CD4-positive, alpha-beta T cell treated with Interleukin-2 at 100 ng/mL for 4 hours (primary cell): ENCODE measurements at places on chromosomes 7 and 10.

- no peak for DNase-seq
Observed at GRCh38 chr7:28409716-28410627, 2.3 kb upstream of the CREB5 start.

DNA sequence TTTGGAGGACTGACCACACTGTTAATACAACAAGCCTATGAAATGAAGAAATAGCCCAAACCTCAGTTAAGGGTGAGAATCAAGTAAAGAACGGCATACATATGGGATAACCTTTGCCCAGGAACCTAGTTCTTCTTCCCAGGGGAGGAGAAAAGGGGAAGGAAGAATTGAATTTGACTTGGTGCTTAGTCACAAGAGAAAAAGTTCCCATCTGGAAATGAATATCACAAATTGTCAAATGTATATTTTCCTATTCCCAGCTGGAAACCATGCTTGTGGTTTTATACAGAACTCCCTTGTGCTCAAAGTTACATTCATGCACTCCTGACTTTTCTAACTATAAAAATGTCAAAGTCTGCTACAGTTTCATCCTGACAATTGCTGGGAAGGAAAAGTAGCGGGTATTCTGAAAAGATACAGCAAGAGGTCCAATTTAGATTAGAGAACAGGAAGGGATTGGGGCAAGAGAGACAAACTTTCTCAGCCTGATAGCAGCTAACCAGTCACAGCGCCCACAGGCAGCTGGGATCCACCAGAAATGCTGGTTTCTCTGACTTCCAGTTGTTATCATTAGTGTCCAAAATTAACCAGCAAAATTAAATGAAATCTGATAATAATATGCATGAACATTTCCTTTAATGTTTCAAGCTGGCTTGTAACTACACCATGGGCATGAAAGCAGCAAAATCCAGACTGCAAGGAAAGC lies 18.6 kb upstream of the GSAP start:
- no peak for DNase-seq

DNA sequence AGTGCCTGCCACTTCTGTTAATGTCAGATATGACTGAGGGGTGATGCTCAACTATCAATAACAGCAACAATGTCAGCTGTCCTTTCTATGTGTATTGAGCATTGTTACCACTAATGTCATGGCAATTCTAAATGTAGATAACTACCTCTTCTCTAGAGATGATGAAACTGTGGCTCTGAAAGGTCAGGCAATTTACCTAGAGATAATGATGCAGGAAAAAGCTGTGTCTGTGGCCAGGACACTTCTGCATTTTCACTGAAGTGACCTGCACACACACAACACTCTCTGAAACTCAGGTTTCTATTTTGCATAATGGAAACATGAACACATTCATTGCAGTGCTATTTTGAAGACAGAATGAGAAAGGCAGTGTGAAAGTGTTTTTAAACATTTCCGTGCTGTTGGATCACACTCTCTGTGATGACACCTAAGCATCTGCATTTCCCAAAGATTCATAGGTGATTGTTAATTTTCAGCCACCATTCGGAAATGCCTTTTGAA lies 148.2 kb downstream of the KCND2 start:
- DNase-seq = no peak

GRCh38 chr7:156988343-156989185 lies 21.9 kb downstream of the MNX1 start:
- no peak for DNase-seq

- no peak for DNase-seq
Observed at GRCh38 chr7:35463751-35464150, 209.9 kb upstream of the TBX20 start.

- DNase-seq = no peak
Observed at GRCh38 chr10:1650542-1651269, 86.6 kb downstream of the ADARB2 start.

DNA sequence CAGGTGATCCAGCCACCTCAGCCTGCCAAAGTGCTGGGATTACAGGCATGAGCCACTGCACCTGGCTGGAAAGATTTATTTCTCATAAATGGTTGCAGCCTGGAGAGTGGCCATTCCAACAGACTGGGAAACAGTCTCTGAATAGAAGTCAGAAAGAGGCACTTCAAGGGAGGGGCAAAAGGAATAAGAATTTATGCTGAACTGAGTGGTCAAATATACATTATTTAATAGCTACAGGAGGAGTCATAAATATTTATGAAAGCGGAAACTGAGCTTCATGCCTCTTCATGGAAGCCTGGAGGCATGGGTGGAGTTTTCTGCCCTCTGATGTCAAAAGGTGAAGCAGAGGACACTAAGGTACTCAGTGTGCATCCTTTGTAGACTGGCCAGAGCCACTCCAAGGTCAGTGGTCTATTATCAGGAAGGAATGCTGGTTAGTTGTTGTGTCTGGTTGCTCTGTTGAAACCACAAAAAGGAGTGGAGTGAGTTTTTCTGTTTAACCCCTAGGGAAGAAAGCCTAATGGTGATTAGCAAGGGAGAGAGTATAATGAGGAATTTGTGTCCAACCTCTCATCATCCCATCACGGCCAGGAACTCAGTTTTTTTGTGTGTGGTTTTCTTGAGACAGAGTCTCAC lies 9.3 kb upstream of the NRBF2 start:
- no peak for DNase-seq

DNA sequence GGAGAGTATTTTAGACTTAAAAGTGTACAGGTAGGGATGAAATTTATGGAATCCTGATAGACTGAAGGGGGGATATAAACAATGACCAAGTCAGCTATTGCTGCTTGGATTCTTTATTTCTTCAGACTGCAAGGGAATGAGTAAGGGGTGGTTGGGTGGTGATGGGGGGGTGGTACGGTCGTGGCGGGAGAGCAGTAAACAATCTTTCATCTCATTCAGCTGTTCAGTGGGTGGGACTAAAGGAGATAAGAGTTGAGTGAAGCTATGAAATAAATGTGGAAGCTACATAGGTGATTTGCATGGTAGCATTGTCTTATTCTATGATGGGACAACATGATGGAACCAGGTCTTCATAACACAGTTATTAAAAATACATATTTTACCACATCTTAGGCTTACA lies 1.8 kb downstream of the SEPTIN7 start:
- peak; percentile 28 for DNase-seq

- no peak for DNase-seq
Observed at GRCh38 chr10:86074294-86074693, 292.3 kb downstream of the GRID1 start.

GRCh38 chr10:67914777-67915340 lies 30.4 kb downstream of the SIRT1 start:
- no peak for DNase-seq

DNA sequence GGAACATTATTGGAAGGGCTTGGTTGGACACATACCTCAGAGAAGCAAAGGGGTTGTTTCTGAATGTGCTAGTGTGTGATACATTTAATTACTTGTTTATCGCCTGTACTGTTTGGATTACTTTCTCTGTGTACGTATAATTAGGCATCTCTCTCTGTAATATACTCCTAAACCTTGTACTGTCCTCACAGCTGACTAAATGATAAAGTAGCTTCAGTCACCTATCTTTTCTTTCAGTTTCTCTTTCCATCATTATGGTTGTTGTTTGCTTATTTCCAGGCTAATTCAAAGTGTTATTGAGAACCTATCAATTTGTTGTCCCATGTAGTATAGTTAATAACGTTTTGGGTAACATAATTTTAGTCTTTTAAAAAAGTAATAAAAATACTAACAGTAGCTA lies 34.0 kb downstream of the MXI1 start:
- peak; percentile 13 for DNase-seq

- DNase-seq = no peak
Observed at GRCh38 chr10:33244354-33244967, 90.0 kb downstream of the NRP1 start.

DNA sequence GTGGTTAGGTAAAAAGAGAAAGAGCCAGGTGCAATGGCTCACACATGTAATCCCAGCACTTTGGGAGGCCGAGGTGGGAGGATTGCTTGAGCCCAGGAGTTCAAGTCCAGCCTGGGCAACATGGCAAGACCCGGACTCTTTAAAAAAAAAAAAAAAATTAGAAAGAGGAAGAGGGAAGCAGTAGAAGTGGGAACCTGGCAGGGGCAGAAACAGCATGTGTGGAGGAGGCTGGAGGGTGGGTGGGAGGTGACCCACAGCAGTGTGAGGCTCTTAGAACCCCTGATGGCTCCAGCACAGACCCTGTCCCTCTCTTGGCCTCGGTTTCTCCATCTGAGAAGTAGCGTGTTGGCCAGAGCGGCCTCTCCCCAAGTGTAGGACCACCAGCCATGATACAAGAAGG lies 4.9 kb upstream of the CCL24 start:
- DNase-seq = no peak

GRCh38 chr7:28207486-28208158 lies 27.0 kb upstream of the JAZF1 start:
- DNase-seq = peak; percentile 4

DNA sequence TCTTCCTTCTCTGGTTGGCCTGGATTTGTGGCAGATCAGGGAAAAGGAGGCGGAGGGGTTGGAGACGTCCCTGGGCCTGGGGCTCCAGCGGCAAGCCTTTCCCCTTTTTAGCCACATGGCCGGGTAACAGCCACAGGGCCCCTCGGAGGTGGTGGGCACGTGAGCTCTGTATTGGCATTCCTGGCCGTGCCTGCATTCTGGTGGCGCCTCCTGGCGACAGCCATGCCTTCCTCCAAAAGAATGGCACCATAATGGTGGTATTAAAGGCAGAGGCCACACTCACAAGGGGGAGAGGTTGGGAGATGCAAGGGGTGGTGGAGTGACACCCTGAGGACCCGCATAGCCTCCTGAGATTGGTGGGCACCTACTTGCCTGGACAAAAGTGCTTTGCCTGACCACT lies 3.0 kb upstream of the AQP1 start:
- no peak for DNase-seq

DNA sequence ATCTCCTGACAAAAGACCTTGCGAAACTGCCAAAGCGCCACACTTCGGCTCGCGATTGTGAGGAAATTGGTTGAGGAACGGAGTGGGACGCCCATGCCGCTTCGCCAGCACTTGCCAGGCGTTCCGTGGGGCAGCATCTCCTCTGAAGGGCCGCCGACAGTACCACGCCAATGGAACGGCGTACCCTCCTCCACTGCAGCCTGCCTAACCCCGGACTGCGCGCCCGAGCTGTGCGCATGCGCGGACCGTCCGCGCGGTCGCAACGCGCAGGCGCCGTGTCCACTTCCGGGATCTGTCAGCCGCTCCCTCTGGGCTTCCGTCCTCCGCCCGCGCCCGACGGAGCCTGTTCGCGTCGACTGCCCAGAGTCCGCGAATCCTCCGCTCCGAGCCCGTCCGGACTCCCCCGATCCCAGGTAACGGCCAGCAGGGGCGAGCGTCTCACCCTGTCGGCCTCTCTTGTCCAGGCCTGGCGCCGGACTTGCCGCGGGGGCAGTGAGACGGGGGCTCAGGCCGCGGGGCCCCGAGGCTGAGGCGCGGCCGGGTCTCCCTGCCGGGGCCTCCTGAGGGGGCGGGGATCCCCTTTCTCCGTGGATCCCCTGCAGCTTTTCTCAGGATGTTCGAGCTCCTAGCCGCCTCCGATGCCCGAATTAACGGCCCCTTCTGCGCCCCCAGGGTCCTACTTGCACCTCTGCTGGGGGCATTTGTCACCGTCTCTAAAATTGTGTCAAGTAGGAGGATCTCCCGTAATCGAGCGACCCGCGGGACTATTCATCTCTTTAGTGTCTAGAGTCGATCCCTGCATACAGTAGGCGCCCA lies at the start of gene ARPC1A:
Gene ARPC1A, plus strand, starts transcription at position 307 of the 816 bp plus-strand sequence. CDS start 7,456 bp downstream, outside the sequence.
- peak; percentile 92 for DNase-seq

DNA sequence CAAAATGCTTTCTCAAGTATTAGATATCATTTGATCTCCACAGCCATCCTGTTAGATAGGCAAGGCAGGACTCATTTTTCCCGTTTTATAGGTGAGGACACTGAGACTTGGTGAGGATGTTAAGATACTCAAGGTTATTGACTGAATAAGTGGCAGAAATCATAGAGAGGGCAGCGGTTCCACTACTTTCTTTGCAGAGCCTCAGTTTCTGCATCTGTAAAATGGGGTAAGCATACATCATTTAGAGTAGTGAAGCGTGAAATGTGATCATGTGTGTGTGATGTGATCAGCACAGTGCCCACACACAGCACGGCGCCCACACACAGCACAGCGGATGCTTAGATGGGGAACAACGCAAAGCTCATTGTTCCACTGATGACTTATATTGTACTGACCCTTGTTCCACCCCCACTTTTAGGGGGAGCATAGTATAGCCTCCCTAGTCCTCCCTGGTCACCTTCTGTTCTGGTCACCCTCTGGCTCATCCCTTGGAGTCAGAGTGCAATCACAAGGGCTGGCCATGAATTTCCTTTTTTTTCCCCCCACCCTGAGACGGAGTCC lies 10.5 kb downstream of the UBTD1 start:
- DNase-seq = no peak

DNA sequence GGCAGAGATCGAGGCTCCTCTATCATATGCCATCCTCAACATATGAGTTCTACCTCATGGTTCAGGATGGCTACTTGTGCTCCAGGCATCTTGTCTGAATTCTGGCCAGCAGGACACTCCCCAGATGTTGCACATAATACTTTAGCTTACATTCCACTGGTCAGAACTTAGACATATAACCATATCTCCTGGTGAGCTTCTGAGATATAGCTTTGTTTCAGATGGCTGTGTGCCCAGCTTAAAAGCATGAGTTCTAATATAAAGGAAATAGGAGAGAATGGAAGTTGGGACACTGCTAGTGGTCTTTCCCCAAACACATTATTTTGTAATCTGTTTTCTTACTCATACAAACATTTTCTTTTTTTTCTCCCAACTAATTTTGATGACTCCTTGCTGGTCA lies 50.8 kb upstream of the IFRD1 start:
- no peak for DNase-seq

- no peak for DNase-seq
Observed at GRCh38 chr7:114718861-114719260, 203.0 kb upstream of the MDFIC start.

DNA sequence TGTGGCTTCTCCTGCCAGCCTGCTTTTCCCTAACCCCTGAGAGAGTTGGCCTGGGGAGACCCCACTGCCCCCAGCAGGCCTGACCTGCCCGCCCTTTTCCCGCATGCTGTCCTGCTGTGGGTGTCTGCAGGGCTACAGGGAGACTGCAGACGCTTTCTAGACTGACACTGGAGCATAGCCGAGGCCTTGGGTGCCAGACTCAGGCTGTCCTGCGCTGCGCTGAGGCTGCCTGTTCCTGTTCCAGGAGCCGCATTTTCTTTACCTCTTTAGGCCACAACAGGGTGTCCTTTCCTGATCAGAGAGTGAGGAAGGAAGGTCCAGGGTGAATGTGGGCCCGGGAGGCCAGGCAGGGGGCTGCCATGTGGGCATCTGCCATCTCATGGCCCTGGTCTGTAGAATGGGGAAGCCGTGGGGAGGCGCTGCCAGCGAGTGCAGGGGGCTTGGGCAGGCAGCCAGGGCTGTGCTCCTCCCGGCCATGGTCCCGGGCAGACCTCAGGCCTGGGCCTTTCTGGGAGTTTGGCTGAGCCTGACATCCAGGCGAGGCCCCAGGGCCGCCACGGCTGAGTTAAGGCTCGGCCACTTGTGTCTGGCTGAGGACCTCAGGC lies 3.6 kb downstream of the PWWP2B start:
- no peak for DNase-seq

DNA sequence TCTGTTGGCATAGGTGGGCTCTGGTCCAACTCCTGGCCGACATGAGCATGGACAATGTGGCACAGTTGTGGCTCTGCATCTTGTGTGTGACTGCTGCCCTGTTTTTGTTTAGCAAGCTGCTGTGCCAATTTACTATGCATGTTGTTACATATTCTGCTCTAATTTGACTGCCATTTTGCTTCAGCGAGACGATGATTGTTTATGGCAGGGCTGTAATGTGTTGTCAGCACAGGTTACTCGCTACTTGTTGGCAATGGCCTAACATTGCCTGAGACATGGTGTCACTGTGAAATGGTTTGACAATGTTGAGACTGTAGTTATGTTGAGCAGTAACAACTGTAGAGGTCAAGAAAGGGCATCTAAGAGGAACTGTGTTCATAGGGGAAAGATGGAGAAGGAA lies 659.6 kb downstream of the AUTS2 start:
- no peak for DNase-seq
